SJCRH30 (cell line): ENCODE measurements at places on chromosomes 16 and 17. TPM values are rescaled to one million over a fixed set of nuclear protein-coding genes. Genes with fewer than 3 reads are reported as not detected.

GRCh38 chr17:16415031-16415924 lies at the start of gene TRPV2:
TSS of gene TRPV2 (plus strand) at chr17:16415571. CDS start at chr17:16417669, 2,098 bp downstream.
- peak; percentile 39 for DNase-seq

DNA sequence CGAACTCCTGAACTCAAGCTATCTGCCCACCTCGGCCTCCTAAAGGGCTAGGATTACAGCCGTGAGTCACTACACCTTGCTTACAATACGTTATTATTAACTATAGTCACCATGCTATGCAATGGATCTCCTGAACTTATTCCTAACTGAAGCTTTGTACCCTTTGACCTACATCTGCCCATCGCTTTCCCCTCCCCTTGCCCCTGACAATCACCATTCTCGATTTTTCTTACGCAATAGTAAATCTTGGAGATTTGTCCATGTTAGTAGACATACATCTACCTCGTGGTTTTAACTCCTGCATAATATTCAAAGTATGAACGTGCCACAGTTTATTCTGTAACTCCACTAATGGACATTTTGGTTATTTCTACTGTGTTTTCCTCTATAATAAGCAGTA lies 120.6 kb downstream of the NPIPB5 start:
- DNase-seq, result no peak

GRCh38 chr17:78535273-78536197 lies 41.7 kb downstream of the DNAH17 start:
- DNase-seq, result no peak

- no peak for DNase-seq
These were observed 10.8 kb downstream of the SSH2 start for GRCh38 chr17:29918922-29919856.

The ULK2 gene
- total RNA-seq, result 0.33 and 1.0 TPM in 2 replicates

DNA sequence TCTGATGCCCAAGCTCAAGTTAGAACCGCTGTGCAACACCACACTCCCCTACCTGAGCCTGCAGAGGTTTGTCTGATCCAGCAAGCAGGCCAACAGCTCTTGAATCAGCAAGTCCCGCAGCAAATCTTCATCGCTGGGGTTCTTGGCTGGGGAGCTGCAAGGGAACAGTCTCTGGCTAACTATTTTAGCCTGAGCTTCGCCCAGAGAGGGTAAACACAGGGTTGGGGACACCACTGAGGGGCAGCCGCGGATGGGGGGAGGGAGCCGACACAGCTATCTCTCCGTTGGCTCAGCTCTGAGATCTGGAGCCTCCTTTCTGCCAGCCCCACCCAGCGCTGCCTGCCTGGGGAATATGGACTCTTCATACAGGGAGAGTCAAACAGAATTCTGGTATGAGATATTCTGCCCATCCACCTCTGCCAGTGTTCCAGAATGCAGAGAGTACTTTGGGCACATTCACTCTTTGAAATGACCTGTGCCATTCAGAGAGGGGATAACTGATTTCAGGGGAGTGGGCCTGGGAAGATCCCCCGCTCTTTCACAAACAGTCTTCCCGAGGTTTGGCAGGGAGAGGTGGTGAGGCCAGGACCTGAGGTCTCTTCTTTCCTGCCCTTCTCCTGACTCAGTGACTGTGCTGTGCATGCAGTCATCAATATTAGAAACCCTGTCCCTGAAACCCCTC lies 7.4 kb downstream of the GIP start:
- peak; percentile 80 for DNase-seq

The TERB1 gene
- not detected in 2 replicates for total RNA-seq

GRCh38 chr16:75323198-75323597 lies 71.8 kb upstream of the BCAR1 start:
- no peak for DNase-seq

GRCh38 chr16:4052801-4053293 lies 63.4 kb downstream of the ADCY9 start:
- peak; percentile 17 for DNase-seq

GRCh38 chr17:31741371-31741770 lies 117.7 kb downstream of the COPRS start:
- DNase-seq, result no peak

GRCh38 chr17:35716897-35717465 lies 14.5 kb upstream of the RASL10B start:
- no peak for DNase-seq

GRCh38 chr17:42521666-42522262 lies 14.3 kb upstream of the NAGLU start:
- no peak for DNase-seq

The MEIOC gene
- 0.04 TPM in 1 of 2 replicates, not detected in the other for total RNA-seq

DNA sequence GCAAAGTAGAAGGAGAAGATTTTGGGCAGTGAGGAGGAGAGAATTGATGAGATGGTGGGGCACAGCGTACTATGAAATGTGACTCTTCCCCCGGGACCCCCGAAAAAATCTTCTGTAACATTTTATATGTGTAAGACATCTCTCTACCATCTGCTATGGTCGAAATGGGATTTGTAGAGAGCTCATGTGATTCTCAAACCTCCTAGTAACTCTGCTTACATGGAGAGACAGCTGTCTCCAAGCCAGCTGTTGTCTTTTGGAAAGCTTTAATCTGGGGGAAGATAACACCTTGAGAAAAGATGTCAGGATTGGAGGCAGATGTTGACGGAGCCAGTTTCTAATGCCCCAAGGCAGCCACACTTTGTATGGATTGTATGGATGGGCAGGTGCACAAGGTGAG lies 94.1 kb downstream of the PRKCB start:
- no peak for DNase-seq

DNA sequence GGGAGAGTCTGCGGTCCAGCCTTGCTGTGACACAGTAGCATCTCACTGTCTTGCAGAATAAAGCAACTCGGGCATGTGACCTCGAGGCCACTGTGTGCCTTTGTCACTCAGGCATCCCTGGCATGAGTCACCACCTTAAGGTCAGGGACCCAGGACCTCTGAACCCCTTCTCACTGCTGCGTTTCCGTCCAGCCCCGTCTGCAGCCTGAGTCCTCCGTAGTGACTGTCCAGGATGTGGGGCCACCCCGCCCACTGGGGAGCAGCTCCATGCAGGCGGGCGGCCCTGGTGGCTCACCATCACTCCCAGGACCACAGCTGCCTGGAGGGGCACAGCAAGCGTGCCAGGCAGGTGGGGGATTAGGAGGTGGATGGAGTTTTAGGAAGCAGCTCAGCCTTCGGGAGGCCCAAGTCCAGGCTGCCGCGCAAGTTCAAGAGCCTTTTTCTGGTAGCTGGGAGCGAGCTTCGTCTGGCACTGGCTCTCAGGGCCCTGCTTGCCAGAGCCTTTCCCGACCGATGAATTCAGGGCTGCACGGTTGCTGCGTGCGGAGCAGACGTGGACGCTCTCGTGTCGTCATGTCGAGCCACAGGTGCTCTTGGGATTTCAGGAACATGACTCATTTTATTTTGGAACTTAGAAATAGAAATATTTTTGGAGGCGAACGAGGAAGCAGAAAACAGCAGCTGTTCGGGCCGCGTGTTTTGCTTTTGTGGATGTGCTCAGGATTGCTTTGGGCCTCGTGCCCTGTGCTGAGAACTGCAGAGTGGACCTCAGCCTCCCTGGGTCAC lies 16.8 kb downstream of the KCTD5 start:
- no peak for DNase-seq

DNA sequence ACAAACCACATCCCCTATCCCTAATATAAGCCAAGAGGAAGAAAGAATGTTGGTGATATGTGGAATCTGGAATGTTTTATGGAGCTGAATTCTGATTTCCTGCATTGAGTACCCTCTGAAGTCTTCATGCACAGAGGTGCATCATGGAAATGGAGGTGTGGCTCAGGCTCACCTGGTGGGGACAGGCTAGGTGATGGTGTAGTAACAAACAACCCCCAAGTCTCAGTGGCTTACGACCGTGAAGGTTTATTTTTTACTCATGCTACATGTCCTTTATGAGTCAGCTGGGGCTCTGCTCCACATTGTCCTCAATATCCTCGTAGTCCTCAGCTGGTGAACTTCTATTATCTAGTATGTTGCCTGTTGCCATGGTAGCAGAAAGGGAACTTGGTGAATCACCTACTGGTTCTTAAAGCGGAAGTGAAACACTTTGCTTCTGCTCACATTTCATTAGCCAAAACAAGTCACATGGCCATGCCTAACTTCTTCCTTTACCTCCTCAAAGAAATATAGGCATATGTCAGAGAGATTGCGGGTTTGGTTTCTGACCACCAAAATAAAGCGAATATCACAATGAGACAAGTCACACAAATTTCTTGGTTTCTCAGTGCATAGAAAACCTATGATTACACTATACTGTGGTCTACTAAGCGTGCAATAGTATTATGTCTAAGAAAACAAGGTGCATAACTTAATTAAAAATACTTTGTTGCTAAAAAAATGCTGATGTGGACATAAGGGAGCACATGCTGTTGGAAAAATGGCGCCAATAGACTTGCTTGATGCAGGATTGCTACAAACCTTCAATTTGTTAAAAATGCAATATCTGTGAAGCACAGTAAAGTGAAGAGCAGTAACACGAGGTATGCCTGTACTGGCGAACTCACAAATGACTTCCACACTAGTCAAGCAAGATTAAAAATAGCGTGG lies at the start of gene PMFBP1:
Gene PMFBP1, minus strand, starts transcription at position 51 of the 930 bp plus-strand sequence. CDS start 947 bp downstream, outside the sequence.
- DNase-seq, result peak; percentile 3

DNA sequence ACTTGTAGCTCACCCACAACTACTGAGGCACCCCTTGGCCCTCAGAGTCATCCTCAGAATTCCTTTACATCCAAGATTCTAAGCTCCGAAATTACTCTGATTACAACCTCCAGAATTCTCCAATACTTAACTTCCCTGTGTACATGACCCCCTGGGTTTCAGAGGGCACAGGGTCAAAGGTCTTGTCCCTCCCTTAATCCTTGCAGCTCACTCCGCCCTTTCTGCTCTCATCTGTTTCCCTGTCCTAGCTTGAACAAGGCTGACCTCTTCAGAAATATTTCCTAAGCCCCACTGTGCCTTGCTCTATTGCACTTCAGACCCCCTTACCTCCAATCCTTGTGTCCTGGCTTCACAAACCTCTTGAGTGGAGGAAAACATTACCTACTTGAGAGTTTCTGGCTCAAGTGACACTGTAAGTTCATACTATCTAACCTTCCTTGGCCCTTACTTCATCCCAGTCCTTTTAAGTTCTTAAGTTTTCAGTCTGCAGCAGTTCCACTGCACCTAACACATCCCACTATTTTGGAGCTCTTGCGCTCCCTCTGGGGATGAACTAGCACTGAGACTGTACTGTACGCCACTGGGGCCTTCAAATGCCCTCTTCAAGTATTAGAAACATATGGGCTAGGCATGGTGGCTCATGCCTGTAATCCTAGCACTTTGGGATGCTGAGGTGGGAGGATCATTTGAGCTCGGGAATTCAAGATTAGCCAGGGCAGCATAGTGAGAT lies 6.2 kb downstream of the N4BP1 start:
- no peak for DNase-seq

DNA sequence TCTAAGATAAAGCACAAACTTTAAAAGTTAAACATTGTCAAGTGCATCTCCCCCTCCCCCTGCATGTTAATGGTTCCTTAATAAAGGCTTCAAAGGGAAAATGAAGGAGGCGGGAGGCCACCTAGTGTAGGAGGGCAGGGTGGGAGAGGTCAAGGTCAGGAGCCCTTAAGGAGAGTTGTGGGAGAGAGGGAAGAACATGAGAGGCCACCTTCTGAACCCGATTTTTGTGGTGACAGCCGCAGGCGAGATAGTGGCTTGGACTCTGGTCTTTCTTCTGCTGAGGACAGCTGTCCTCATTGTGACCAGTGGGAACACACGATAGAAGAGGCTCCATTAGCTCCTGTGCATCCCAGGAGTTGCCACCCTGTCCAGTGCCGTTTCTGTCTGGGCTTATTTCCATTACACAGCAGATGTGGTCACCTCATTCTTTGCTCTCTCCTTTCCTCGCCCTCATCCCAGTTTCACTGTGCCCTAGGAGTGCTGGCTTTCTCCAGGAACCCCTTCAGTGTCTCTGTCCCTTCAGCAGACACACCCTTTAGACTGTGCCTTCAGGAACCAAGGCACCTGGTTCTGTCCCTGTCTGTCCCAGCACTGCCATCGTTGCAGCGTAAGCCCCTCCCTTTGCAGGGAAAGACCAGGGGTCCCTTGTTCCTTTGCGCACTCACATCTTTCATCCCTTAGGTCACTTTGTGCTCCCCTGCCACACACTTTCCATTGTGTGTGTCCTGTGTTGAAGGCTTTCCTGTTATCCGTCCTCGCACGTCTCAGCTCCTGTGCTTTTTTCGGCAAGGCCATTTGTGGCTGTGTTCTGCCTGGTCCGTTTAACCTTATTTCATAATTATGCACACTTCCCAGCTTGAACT lies 7.5 kb downstream of the SEC14L1 start:
- no peak for DNase-seq

DNA sequence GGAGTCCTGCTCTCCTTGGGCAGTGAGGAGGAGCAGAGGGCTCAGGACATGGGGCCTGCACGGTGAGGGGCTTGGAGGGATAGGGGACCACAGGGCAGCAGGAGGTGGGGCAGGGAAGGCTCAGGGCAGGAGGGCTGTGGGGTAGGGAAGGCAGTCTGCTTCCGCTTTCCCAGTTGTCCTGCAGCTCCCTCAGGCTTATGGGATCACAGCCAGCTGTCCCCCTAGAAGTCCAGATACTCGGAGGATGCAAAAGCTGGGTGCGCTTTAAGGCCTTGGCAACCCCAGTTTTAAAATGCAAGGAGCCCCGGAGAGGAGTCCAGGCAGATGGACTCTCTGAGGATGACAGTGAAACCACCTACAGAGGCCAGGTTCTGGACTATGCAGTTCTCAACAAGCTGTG lies 299.1 kb upstream of the FOXF1 start:
- DNase-seq, result no peak

DNA sequence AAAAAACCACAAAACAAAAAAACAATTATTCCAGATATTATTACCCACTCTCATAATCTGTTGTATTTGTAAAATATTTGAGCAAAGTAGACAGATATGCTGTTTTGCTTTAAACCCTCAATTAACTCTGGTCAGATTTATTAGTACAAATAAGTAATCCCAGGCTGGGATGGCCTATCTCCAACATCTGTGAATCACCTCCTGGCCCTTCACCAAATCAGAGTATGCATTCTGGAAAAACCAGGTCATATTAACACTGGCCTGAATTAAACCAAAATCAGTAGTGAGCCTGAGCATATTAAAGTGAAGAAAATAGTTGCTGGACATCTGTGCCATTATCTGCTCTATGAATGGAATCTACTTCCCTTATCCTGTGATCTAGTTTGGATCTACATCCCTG lies 41.0 kb downstream of the STAT3 start:
- no peak for DNase-seq

The SPHK1 gene
- total RNA-seq, result 5.4 and 5.8 TPM in 2 replicates

DNA sequence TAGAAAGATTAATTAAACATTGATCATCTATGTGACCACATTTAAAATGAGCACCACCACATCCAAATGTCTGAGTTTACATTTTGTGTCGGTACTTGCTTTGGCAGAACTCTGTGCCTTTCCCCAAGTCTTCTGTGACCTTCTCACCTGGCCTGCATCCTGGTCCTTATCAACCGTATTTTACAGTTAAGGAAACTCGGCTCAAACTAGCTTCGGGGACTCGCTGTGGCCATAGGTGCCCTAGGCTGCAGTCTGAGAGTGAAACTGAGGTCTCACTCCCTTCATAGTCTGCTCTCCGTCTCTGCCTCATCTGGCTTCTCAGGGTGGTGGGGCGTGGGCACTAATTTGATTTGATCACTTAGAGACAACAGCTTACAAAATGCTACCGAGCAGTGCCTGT lies 555.5 kb downstream of the WWOX start:
- DNase-seq, result no peak
